ENCODE measurements at places on chromosomes 11 and 22.

DNA sequence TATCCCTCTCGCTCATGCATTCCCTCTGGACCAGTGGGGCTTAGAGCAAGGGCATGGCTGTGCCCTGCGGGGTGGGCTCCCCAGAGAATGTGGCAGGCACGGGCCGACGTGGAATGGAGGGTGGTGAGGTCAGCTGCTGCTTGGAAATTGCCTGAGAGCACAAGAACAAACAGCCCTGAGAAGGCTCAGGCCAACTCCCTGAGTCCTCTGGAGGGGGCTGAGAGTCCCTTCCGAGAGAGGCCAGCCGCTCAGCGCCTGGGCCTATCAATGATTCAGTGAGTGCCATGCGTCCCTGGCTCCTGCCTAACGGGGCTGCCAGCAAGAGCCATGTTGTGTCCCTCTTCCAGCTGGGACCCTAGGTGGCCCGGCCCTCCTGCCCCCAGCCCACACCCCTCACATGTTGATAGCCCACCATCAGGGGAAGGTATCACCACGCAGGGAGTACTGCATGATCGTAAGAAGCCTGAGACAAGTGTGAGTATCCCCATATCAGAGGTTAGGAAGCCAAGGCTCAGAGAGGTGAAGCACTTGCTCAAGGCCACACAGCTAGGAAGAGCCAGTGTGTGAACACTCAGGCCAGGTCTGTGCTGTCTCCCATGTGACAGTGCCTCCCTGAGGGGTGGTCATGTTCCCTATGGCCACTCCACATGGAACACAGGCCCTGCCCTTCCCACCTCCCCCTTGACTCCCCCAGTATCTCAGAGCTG lies 55.8 kb downstream of the NECTIN1 start:
- no peak for DNase-seq

DNA sequence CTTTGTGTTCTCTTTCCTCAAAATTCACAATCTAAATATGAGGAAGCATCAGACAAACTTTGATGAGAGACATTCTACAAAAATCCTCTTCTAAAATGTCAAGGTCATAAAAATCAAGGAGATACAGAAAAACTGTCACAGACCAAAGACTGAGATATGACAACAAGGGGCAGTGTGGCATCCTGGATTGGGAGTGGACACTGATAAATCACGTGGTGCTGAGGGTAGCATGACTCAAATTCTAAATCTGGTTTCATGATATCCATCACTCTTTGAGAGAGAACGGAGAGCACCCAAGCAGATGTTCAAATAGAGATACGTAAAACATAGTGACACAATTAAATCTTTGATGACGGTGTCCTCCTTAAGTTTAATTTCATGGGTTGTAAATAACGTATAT lies 13.0 kb upstream of the CARD18 start:
- no peak for DNase-seq

DNA sequence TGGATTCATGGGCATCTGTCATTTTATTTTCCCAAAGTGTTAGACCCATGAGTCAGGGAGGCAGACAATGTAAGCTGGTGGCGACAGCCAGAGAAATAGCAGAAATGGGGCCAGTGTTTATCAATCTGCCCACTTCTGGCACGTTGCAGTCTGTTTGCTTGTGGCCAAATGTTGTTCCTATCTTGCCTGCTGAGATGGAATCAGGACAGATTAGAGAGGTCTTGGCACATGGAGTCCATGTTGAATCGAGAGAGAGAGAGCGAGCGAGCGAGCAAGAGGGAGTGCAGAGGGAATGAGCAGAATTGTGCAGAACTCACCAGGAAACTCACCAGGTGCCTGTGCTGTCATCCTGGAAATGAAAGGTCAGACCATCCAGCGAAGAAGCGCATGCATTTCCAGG lies 21.9 kb upstream of the PARVG start:
- no peak for DNase-seq

DNA sequence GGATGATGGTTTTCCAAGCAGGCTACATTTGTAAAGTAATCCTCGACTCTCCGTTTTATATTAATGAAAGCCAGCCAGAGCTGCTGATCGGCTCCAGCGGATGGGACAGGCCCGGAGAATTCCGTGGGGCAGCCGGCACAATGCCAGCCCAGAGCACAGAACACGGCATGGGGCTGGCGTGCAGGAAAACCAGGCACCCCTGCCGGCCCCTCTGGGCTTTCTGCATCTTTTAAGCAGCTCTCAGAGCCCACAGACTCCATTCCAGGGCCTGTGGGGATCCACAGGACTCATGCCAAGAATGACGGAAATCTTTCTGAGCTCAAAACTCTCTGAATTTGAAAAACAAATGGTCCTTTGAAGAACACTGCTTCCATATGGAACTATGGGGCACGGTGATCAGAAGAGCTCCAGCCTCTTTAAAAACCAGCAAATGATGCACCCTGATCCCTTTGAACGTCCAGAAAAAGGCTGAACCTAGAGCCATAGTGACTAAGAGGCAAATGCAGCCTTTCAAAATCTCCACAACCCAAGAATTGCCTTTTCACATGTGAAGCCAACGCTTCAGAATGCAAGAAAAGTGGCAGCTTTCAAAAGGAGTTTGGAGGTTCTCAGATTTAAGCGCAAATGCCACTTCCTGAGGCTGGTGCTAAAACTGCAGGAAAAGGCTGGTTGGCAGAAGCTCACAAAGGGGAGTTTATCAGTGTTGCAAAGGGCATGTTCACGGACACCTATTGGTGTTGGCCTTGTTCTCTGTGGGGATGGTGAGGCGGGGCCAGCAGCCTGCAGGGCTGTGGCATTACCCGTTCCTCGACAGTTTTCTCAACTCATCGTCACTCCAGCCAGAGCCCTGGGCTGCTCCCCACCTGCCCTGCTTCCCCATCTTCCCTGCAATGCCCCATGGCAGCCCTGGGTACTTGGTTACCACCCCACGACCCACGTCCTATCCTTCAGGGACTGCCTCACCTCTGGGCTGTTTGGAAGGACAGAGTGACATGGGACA lies 212.5 kb downstream of the CTTN start:
- DNase-seq: no peak

DNA sequence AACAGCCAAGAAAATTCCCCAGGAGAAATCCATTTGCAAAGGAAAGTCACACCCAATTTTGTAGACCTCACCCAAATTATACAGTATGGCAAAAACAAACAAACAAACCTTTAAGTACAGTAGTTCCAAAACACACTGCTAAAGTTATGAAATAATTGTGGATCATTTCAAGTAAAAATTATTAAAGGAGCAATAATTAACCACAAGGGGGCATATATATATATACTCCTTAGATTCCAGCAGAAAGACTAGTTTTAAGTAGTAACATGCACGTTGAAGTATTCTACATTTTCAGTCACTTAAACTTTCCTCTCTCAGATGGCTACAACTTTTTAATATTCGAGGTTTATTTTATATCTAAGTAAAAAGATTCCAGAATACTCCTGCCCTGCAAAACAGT lies 26.8 kb downstream of the RNF141 start:
- no peak for DNase-seq
